Stimulated activated CD4-positive, alpha-beta T cell treated with anti-CD3 and anti-CD28 coated beads, TNF-alpha, amount 100 ng/mL, for 1 hour (primary cell): ENCODE measurements at places on chromosomes 12 and 14.

- no peak for DNase-seq
These were observed 203.1 kb downstream of the ITPR2 start for GRCh38 chr12:26629864-26630263.

- no peak for DNase-seq
These were observed 7.3 kb downstream of the SYNE2 start for GRCh38 chr14:63860146-63860545.

DNA sequence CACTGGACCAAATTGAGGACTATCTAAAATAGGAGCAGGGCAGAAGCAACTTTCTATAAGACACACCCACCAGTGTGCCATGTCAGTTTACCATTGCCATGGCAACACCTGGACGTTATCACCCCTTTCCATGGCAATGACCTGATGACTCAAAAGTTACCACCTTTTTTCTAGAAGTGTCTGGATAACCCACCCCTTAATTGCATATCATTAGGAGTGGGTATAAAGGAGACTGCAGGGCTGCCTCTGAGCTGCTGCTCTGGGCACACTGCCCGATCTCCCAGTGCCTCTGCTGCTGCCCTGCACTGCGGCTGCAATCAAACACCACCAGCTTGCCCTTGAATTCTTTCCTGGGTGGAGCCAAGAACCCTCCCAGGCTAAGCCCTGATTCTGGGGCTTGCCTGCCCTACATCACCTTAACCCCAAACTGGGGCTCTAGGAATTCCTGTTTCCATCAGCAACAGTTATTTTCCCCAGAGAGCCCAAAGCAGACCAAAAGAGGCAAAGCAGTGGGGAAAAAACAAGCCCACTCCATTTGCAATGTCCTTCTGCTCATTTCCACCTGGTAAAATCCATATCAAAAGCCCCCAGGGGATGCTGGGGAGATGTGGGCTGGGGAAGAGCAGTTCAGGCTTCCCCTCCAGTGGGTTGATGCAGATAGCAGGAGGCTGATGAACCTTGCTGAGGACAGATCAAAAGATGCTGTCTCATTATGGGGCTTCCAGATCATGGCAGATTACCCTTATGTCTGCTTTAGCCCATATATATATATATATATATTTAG is 129.5 kb upstream of the NCOR2 start:
- no peak for DNase-seq

DNA sequence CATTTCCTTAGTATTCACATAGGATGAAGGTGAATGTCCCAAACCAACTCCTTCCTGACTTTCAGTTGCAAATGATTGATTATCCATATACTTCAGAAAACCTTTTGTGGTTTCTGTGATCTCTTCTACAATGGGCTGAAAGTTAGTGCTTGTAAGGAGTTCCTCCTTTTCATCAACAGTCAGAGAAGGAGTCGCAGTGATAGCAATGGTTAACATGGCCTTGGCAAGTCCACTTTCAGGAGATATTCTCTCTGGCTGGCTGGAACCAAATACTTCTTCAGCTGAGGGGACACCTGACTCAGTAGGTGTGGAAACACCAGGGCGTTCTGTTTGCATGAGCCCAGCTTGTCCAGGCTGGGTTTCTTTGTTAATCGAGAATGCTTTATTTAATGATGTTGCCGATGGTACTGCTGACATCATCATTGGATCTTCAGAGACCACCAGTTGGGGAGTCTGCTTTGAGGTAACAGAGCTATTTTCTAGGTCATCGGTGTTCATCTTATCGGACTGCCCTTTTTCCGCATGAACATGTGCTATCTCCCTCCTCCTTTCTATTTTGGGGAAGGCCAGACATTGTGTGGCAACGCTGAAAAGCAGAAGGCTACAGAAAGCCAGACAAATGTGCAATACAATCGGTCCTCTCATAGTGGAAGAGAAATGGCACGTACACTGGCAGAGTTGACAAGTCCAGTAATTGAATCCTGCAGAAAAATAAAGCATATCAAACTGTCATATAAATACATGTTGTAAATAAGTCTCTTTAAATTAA is 13.1 kb downstream of the ARMH4 start:
- no peak for DNase-seq

DNA sequence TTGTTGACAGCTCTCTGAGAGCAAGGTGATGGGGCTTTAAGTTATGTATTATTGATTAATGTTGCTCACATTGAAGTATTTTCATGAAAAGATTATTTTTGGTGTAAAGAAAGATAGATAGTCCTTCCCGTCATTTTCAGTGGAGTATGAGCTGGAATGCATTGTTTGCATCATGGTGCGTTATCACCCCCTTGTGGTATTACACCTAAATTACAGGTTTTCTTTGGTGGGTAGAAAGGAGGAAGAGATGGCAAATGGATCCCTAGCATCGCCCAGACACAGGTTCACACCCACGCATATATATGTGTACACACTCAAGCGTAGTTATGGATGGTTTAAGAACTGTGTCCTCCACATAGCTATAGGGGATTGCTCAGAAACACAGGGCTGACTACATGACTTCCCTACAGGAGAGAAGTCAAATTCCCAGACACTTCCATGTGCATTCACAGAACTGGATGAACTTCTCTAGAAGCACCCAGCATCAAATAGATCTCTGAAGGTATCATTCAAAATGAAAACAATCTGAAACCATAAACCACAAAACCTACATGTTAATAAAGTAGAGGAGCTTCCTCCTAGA is 14.4 kb upstream of the SERPINA10 start:
- no peak for DNase-seq

GRCh38 chr14:51022769-51023168 is 72.1 kb downstream of the TRIM9 start:
- DNase-seq, result no peak

GRCh38 chr12:110224379-110225304 is 56.4 kb upstream of the ATP2A2 start:
- no peak for DNase-seq

DNA sequence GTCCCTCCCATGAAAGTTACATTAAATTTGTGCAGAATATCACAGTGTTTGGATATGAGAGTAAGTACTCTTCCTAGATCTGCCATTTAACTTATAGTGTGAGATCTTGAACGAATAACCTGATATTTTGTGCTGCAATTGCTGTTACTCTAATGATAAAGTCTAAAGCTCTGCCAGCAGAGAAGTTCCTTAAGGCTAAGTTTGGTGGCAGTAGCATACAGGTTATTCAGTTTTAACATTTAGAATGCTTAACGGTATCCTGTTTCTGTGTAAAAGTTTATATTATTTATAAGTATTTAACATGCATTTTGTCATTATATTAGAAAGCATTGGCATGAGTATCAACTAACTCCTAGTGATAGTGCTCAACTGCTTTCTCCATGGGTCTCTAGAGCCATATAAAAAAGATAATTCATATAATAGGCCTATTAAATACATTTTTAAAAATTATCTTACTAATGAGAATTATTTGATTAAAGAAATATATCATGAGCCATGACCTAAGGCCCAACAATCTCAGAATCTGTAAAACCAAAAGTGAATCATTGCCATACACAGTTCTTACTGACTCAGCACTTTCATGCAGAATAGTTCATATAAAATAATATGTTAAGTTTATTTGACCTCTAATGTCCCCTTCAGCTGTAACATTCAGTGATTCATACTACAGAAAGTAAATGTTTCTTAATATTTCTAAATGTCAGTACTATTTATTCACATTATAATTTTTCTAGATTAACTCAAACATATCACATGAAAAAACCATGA is 1058.6 kb downstream of the TRHDE start:
- no peak for DNase-seq

DNA sequence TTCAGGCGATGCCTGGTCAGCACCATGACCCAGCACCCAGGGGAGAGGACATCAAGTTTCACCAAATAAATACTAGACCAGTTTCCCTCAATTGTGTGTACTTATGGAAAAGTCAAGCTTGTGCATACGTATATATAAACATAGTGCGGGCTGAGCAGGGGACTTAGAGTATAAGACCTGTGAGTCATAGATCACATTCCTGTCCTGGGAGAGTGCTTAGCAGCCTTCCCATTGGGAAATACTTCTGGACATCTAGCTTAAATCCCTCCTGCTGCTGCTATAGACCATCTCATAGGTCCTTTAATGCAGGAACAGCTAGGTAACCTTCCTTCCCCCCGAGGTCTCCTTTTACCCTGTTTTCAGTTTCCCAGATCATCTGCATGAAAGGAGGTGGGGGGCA is 51.9 kb downstream of the PRMT8 start:
- no peak for DNase-seq

DNA sequence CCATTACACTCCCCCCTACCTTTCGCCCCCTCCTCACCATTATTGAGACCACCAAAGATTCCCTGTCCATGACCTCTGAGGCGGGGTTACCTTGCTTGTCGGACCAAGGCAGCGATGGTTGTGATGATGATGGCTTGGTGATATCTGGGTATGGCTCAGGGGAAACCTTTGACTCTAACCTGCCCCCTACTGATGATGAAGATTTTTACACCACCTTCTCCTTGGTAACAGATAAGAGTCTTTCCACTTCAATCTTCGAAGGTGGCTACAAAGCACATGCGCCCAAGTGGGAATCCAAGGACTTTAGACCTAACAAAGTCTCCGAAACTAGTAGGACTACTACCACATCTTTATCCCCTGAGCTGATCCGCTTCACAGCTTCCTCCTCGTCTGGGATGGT is 350.2 kb downstream of the DIO2 start:
- no peak for DNase-seq

GRCh38 chr12:27554421-27555186 is 30.6 kb downstream of the PPFIBP1 start:
- no peak for DNase-seq

GRCh38 chr14:86574778-86575129 is 1044.8 kb downstream of the FLRT2 start:
- DNase-seq, result no peak

DNA sequence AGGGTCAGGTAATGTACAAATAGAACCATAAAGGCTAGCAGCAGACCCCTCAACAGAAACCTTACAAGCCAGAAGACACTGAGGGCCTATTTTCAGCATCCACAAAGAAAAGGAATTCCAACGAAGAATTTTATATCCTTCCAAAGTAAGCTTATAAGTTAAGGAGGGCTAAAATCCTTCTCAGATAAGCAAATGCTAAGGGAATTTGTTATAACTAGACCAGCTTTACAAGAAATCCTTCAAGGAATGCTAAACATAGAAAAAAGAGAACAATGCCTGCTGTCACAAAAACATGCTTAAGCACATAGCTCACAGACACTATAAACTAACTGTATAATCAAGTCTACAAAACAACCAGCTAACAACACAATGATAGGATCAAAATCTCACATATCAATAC is 130.7 kb upstream of the RPL10L start:
- DNase-seq, result no peak

DNA sequence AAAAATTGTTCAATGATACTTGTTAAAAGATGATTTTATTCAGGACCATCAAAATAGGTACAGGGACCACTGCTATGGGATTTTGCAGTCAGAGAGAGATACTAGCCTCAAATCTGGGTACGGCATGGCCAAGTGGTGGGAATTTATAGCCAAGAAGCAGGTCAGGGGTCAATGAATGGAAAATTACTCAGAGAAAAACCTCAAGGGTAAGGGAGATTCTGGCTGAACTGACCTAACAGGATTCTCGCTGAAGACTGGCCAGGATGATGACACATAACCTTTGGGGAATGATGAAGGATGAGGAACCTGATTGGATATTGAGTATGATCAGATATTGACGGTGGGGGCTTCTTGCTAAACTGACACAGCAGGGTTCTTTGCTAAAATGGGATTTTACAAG is 32.7 kb downstream of the DEPDC4 start:
- no peak for DNase-seq

DNA sequence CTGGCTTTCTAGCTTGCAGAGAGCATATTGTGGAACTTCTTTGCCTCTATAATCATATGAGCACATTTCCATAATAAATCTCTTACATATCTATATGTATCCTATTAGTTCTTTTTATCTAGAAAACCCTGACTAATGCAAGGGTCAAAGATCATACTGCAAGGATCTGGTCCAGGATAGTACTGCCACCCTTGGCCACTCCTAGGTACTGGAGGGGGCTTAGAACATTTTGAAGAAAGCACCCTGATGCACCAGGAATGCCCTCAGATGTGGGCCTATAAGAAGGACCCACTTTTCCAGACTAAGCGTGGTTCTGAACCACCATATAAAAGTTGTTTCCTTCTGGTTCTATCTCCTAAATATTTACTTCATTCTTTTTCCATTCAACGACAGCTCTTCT is 14.6 kb downstream of the ATXN7L3B start:
- DNase-seq, result no peak

DNA sequence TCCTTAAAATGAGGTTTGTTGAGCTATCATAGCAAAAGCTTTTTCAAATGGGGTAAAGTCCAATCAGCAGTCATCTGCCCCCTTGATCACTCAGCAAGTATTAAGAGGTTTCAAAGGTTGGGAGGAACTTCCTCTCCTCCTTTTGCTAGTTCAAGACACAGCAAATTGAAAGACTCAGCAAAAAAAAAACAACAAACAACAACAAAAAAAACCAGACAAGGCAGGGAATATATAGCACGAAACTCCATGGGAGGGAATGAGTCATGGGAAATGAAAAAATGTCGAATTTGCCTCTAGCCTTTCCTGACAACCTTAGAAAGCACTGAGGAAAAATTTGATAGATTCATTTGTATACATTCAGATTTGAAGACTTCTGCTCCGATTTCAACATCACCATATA is 1.6 kb upstream of the SLC7A8 start:
- no peak for DNase-seq

DNA sequence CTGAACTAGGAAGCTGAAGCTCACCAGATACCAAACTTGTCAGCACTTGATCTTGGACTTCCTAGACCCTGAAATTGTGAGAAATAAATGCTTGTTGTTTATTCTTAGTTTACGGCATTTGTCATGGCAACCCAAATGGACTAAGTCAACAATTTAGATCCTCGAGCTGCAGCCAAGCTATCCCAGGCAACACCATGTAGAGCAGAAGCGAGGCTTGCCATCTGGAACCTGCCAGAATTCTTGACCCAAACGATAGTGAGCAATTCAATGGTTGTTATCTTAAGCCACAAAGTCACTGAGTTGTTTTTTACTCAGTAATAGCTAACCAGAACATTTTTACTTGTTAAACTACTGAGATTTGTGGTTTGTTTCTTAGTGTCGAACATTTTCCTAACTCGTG is 458.5 kb upstream of the FLRT2 start:
- no peak for DNase-seq

- no peak for DNase-seq
These were observed 244.2 kb downstream of the DPF3 start for GRCh38 chr14:72649603-72650227.

- no peak for DNase-seq
These were observed 74.8 kb upstream of the PLXNC1 start for GRCh38 chr12:94073441-94074051.

- no peak for DNase-seq
These were observed 3.9 kb upstream of the ATN1 start for GRCh38 chr12:6923851-6924250.

- DNase-seq, result no peak
These were observed 33.7 kb downstream of the VWF start for GRCh38 chr12:6090803-6091202.
